ENCODE measurements at places on chromosomes 11 and 22. TPM values are rescaled to one million over a fixed set of nuclear protein-coding genes. Genes with fewer than 3 reads are reported as not detected.

- 0 out of 2 replicates have a peak, but pooled peaks cover 3% of the 10 kb centered on the region for H3K27me3 ChIP-seq
- peak; percentile 43 for DNase-seq
- no peaks in the 10 kb centered on the region for H3K4me1 ChIP-seq
- H3K4me3 ChIP-seq, result no peak overlapping the region
- no peak overlapping the region for H3K27ac ChIP-seq
Observed at GRCh38 chr11:31106968-31107576, 262.5 kb downstream of the DCDC1 start.

DNA sequence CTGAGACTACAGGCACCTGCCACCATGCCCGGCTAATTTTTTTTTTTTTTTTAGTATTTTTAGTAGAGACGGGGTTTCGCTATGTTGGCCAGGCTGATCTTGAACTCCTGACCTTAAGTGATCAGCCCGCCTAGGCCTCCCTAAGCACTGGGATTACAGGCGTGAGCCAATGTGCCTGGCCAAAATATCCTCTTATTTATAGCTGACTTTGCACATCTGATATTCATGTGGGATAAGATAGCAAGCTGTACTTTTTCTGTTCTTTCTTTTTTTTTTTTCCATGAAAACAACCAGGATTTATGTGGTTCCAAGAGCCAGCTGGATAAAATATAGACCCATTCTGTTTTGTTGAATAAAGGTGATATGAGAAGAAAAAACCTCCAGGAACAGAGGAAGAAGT, 12.1 kb upstream of the XBP1 start:
- no peaks in the 10 kb centered on the region for H3K4me1 ChIP-seq
- no peak overlapping the region for H3K4me3 ChIP-seq
- H3K27ac ChIP-seq, result no peak overlapping the region
- H3K27me3 ChIP-seq, result no peaks in the 10 kb centered on the region
- no peak for DNase-seq

GRCh38 chr11:26820739-26821138, 98.9 kb upstream of the SLC5A12 start:
- DNase-seq, result no peak
- no peak overlapping the region for H3K4me3 ChIP-seq
- no peaks in the 10 kb centered on the region for H3K36me3 ChIP-seq
- no peak overlapping the region for H3K27ac ChIP-seq
- no peaks in the 10 kb centered on the region for H3K4me1 ChIP-seq

GRCh38 chr11:69316956-69317355, 23.0 kb downstream of the MYEOV start:
- peak overlapping the region; percentile 26 for H3K27ac ChIP-seq
- DNase-seq, result no peak
- no peak overlapping the region for H3K4me3 ChIP-seq
- H3K36me3 ChIP-seq, result peaks cover 9% of the 10 kb centered on the region

DNA sequence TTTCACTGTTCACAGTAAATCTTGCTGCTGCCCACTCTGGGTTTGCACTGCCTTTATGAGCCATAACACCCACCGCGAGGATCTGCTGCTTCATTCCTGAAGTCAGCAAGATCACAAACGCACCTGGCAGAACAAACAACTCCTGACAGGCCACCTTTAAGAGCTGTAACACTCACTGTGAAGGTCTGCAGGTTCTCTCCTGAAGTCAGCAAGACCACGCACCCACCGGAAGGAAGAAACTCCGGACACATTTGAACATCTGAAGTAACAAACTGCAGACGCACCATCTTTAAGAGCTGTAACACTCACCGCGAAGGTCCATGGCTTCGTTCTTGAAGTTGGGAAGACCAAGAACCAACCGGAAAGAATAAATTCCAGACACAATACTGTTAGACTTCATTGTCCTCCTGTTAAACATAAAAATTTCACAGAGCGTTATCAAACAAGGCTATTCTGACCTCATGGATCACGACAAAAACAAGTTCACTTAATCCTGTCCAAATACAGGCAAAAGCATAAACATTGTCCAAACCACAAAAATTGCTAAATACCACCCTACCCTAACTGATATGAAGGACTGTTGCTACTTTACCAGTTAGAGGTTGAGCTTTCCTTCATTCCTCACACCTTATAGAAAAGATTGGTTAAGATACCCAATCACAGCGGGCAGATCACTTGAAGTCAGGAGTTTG, 3.0 kb upstream of the CCDC117 start:
- H3K27ac ChIP-seq, result no peak overlapping the region
- peaks cover 12% of the 10 kb centered on the region for H3K36me3 ChIP-seq
- no peaks in the 10 kb centered on the region for H3K27me3 ChIP-seq
- DNase-seq, result no peak
- H3K4me3 ChIP-seq, result no peak overlapping the region

- DNase-seq, result no peak
- H3K27ac ChIP-seq, result no peak overlapping the region
- H3K4me3 ChIP-seq, result no peak overlapping the region
- peaks cover 6% of the 10 kb centered on the region for H3K4me1 ChIP-seq
- peaks cover 7% of the 10 kb centered on the region for H3K36me3 ChIP-seq
Observed at GRCh38 chr11:43646767-43647166, 33.8 kb upstream of the HSD17B12 start.

DNA sequence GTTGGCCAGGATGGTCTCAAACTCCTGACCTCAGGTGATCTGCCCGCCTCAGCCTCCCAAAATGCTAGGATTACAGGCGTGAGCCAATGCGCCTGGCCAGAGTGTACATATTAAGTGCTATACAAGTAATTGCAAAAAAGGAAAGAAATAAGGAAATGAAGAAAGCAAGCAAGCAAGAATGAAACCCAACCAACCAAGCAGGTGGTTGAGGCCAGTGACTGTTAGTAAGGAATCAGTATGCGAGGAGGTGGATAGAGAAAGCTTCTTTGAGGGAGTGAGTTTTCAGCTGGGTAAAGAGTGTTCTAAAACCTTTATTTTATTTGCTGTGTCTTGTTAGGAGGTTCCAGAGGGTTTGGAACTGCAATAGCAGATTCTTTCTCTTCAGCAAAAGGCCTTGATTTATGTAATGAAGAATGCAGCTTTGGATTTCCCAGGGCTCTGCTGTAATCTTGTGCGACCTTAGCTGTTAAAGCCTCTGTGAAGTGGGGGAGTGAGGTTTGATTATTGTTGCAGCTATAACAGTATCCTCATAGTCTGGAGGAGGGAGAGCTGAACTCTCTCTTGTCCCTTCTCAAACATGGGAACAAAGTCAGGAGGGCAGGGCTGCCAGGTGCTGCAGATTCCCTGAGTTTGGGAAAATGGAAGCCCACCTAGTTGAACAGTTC, 5.7 kb downstream of the AMPD3 start:
- no peak overlapping the region for H3K27ac ChIP-seq
- peaks cover 17% of the 10 kb centered on the region for H3K36me3 ChIP-seq
- H3K27me3 ChIP-seq, result no peaks in the 10 kb centered on the region
- H3K4me1 ChIP-seq, result peaks cover 10% of the 10 kb centered on the region

The SCGB1D1 gene
- total RNA-seq, result not detected

DNA sequence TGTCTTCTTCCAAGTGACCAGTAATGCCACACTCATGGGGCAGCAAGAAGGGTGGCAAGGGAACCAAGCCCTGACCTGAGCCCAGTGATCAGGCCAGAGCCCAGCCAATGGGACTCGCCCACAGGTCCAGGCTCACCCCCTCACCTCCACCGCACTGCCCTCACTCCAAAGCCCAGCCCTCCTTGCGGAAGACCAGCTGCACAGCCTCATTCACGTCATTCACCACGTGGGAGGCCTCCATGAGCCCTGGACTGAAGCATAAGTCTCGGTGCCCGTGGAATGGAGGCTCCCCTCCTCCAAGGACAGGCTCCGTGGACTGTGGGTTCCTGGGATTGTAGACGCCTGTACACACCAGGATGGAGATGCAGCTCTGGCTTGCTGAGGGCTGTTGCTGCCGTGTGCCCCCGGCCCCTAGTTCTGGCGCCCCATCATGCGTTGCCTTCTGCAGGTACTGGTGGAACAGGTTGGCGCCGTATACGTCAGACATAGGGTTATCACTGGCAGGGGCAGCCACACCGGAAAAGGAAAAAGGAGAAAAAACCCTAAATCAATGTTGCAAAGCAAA, 16.8 kb upstream of the TMEM121B start:
- no peaks in the 10 kb centered on the region for H3K36me3 ChIP-seq
- no peak for DNase-seq
- no peaks in the 10 kb centered on the region for H3K4me1 ChIP-seq
- no peak overlapping the region for H3K27ac ChIP-seq
- H3K4me3 ChIP-seq, result no peak overlapping the region

The CDHR5 gene
- not detected for total RNA-seq

DNA sequence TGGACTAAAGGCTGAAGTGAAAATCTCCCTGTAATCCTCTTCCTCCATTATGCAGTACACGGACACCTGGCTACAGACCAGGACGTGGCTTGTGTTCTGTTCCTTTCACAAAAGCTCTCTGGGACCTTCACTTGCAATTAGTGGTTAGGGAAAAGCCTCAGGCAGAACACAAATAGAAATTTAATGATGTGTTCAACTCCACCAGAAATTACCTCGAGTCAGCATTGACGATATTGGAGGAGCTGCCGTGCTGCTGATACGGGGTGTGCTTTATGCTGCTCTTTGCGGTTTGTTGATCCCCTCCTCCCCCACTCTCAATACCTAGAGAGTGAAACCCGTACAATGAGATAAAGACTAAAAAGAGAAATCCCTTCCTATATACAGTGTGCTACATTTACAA, 48.9 kb downstream of the POLD3 start:
- no peaks in the 10 kb centered on the region for H3K27me3 ChIP-seq
- H3K4me3 ChIP-seq, result no peak overlapping the region
- no peak for DNase-seq
- H3K36me3 ChIP-seq, result peaks cover 24% of the 10 kb centered on the region
- no peak overlapping the region for H3K27ac ChIP-seq

GRCh38 chr11:9251311-9251710, 13.8 kb downstream of the DENND5A start:
- no peaks in the 10 kb centered on the region for H3K27me3 ChIP-seq
- no peak overlapping the region for H3K27ac ChIP-seq
- H3K4me3 ChIP-seq, result no peak overlapping the region
- DNase-seq, result no peak

The CSKMT gene
- 15.7 TPM for total RNA-seq

The ANO5 gene
- not detected for total RNA-seq

DNA sequence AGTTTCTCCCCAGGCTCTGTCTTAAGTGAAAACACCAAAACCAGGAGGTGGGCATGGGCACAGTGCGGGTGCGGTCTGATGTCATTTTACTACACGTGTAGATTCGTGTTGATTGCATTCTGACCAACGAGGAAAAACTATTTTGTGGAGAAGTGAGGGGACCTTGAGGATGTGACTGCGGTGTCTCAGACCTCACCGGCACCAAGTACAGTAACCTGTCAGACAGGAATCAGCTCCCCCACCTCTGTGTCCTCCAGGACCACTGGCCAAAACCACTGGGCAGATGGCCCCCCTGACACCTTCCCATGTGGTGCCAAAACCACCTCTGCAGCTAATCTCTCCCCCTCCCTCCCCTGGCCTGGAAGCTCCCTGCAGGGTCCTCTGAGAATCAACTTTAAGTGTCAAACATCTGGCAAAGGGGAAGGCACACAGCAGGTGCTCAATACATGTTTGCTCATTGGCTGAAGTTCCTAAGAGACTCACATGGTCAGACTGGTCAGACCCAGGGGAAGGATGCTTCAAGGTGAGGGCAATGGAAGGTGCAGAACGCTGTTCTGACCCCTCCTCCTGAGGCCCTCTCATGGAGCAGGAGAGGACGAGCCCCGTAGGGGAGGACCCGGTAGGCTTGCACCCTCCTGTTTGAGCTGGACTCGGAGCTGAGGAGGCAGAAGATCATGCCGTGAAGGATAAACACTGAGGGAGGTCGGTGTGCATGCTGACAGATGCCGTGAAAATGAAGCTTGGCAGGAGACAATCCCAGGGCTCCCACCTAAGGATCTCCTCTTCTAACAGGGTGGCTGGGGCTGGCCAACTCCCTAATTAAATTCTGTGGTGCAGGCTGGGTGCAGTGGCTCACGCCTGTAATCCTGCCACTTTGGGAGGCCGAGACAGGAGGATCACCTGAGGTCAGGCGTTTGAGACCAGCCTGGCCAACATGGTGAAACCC, 129.9 kb downstream of the MPPED1 start:
- peaks cover 10% of the 10 kb centered on the region for H3K4me1 ChIP-seq
- H3K36me3 ChIP-seq, result no peaks in the 10 kb centered on the region
- H3K4me3 ChIP-seq, result no peak overlapping the region
- DNase-seq, result no peak
- H3K27me3 ChIP-seq, result peaks cover 11% of the 10 kb centered on the region
- H3K27ac ChIP-seq, result no peak overlapping the region

GRCh38 chr11:86722006-86722405, 49.6 kb upstream of the ME3 start:
- no peak overlapping the region for H3K27ac ChIP-seq
- no peak overlapping the region for H3K4me3 ChIP-seq
- peak; percentile 7 for DNase-seq
- H3K27me3 ChIP-seq, result no peaks in the 10 kb centered on the region
- H3K36me3 ChIP-seq, result no peaks in the 10 kb centered on the region

DNA sequence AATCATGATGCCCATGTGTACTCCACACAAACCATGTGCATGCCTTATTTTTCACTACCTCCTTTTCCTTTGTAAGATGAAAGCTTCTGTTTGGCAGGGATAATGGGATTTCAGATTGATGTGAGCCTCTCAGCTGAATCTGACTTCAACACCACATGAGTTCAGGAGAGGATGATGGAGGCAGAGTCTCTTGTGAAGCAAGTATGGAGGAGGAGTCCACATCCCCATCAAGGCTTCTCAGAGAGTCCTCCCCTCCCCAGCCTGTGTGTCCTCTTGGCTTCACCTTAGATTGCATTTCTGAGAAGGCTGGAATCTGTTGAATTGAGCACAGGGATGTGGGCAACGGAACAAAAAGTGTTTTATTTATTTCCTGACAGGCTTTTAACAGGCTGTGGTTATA, 370.4 kb downstream of the FAT3 start:
- H3K4me1 ChIP-seq, result no peaks in the 10 kb centered on the region
- no peak for DNase-seq
- no peaks in the 10 kb centered on the region for H3K27me3 ChIP-seq

- no peak overlapping the region for H3K27ac ChIP-seq
- H3K36me3 ChIP-seq, result no peaks in the 10 kb centered on the region
- no peaks in the 10 kb centered on the region for H3K27me3 ChIP-seq
- no peak for DNase-seq
- no peaks in the 10 kb centered on the region for H3K4me1 ChIP-seq
Observed at GRCh38 chr11:125331357-125332035, 164.6 kb downstream of the FEZ1 start.

The FAM111B gene
- total RNA-seq, result 69.5 TPM

DNA sequence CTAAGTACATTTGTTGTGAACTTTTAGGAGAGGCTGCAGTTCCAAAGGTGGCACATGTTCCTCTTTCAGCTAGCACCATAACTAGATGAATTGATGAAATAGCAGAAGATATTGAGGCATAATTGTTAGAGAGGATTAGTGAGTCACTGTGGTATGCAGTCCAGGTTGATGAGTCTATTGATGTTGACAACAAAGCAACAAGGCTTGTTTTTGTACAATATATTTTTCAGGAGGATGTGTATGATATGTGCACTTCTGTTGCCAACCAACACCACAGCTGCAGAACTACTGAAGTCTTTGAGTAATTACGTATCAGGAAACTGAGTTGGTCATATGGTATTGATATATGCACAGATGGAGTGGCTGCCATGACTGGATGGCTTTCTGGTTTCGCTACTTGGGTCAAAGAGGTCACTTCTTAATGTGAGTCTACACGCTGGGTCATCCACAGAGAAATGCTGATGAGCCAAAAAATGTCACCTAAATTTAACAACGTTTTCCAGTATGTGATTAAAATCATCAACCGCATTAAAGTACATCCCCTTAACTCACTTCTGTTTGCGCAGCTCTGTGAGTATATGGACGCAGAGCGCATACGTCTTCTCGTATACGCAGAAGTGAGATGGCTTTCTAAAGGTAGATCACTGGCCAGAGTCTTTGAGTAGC, 261.3 kb upstream of the ANO5 start:
- H3K36me3 ChIP-seq, result no peaks in the 10 kb centered on the region
- H3K27ac ChIP-seq, result no peak overlapping the region
- no peak for DNase-seq

The OR8B8 gene
- total RNA-seq, result not detected

Data from SJSA1 (cell line).